Esophagus (tissue), 2 donors: ENCODE measurements at places on chromosomes 2 and 18. TPM values are rescaled to one million over a fixed set of nuclear protein-coding genes. Genes with fewer than 3 reads are reported as not detected.

The NCOA1 gene
- 8.7 TPM for polyA plus RNA-seq

The CRIM1 gene
- polyA plus RNA-seq: 5.9 TPM

The PUM2 gene
- polyA plus RNA-seq: 23.3 TPM

The SCTR gene
- 0.26 TPM for polyA plus RNA-seq

The FEV gene
- not detected for polyA plus RNA-seq
